Fibroblast of skin of abdomen (primary cell): ENCODE measurements at places on chromosomes 4 and X.

DNA sequence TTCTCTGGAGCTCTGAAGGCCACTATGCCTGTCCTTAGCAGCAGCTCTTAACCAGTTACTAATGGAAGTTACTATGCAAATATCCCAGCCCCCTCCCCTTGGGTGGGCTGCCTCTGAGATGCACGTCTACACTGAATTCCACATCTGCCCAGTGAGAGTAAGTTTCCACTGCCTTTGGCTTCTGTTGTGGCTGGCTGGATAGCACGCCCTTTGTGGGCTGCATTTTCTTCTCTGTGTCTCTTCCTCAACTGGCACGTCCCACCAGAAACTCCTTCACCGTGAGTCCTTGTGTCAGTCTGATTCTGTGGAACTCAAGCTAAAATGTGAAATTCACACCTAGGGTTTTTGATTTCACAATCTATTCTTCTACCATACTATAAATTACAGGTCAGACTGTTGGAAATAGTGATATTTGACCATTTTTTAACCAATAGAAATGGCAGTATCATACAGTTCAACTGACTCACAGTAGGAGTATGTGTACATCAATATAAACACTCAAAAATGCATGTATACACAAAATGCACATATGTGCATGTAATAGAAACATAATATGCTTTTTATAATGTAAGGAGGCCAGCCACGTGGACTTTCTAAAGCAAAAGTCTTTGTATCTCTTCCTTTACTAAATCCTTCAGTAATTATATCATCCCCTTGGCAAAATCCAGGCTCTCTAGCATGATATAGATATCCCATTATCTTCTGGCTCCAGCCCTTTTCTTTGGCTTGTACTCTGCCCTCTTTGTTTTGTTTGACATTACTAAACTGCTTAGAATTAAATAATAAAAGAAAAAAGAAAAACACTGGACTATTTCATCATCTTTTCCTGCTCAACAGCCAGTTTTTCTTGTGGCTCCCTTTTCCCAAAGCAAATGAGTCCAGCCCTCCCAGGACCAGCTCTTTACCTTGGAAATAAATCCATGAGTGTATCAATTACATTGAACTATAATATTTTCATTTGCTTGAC, 33.2 kb upstream of the LDB2 start:
- no peak for DNase-seq

DNA sequence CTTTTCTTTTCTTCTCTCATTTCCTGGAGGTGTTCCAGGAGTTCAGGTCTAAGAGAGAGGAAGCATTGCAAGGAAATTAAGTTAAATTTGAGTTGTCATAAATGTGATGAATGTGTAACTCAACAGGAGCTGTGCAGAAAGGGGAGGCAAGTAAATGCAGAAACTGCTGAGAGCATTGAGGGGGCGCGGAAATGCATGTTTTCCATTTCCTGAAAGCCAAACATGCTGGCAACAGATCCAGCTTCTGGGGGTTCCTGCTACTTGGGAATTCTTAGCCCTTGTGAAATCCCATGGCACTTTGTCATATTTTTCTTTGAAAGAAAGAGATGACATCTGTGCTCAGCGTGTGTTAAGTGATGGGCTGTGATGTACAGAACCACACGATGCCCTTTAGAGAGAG, 33.8 kb upstream of the NAP1L5 start:
- DNase-seq, result peak; percentile 54

GRCh38 chr4:14368391-14368790, 633.9 kb upstream of the CPEB2 start:
- no peak for DNase-seq

DNA sequence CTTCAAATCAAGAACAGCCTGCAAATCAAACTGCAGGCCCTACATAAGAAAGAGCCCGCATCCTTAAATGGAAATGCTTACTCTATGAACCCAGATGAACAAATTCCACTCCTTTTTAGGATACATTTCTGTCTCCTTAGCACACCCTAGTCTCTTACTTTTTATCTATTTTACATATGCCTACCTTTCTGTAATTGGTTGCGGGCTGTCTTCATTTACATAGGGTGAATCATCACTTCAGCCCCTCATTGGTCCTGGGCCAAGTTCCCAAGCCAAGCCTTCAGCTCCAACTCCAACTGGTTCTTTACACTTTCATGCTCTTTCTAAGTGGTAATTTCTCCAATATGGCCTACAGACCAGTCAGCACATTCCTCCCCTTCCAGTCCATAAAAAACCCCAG, 219.3 kb downstream of the TRAM1L1 start:
- peak; percentile 78 for DNase-seq

DNA sequence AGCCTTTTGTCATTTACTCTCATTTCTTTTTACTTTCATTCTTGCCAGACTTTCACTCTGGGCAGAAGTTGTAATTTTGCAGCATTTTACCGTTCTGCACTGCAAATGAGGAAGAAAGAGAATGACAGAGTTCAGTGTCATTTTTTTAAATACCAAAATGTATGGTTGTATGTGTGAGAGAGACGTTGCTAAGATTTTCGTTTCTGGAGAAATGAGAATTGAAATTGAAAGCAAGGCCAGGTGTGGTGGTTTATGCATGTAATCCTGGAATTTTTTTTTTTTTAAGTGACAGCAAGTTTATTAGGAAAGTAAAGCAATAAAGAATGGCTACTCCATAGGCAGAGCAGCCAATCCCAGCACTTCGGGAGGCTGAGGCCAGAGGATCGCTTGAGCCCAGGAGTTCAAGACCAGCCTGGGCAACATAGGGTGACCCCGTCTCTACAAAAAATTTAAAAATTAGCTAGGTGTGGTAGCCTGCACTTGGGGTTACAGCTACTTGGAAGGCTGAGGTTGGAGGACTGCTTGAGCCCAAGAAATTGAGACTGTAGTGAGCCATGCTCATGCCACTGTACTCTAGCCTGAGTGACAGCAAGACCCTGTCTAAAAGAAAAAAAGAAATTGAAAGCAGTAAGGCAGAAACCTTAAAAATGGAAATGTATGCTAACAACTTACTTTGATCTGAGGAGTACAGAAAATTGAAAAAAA, 12.9 kb downstream of the DCK start:
- no peak for DNase-seq

DNA sequence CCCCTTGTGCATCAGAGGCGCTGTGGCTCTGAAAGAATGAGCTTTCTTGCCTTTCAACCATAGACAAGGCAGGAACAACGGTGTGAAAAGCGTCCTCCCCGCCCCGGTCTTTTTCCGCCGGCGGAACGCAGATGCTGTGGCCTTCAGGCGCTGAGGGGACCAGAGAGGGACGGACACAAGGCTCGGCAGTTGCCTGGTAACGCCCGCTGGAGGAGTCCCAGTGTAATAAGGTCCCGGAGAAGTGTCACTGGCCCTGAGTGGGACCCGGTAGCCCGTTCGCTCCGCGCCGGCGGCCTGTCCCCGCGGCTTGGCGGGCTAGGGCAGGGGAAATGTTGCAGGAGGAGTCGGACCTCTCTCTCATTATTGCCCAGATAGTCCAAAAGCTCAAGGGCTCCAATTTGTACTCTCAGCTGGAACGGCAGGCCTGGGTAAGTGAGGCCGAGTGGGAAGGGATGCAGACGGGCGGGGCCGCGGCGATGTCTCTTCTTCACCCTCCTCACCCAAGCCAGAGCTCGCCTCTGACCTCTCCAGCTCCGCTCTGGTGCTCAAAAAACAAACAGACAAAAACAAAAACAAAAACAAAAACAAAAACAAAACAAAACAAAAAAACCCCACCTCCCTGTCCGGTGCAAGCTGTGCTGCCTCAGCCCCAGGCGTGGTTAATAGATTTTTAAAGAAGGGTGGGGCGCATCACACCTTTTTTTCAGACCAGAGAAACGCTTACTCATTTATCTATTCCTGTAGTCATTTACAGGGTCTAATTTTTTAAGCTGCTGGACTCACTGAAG, at the start of gene TBC1D19:
TSS of gene TBC1D19 (plus strand) at position 220 of the 788 bp plus-strand sequence. CDS start at position 330, 110 bp downstream.
- peak; percentile 88 for DNase-seq

GRCh38 chr4:646460-646859, 21.1 kb downstream of the PDE6B start:
- no peak for DNase-seq

GRCh38 chr4:82200046-82200445, 173.7 kb downstream of the HNRNPD start:
- DNase-seq, result peak; percentile 9

GRCh38 chr4:61200916-61201526, 895 bp downstream of the ADGRL3 start:
- DNase-seq, result peak; percentile 36

- DNase-seq, result no peak
Observed at GRCh38 chrX:128807367-128807766, 715.9 kb downstream of the SMARCA1 start.

DNA sequence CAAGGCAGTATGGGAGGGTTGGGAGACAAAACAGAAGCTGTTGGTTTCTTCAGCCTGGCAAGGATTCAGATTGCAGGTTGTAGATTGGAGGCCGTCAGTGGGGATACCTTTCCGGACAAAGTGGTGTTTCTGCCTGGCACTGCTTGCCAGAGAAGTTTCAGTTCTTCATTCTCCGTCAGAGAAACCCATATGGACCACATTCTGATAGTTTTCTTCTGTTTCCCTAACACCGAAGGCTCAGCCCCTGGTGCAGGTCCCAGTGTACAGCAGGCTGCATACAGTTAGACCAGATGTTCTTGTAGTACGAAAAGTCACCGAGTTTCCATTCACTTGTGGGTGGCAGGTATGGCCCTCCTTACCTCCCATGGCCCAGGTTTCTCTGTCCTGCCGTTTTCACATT, 107.3 kb downstream of the PTTG2 start:
- DNase-seq, result no peak

DNA sequence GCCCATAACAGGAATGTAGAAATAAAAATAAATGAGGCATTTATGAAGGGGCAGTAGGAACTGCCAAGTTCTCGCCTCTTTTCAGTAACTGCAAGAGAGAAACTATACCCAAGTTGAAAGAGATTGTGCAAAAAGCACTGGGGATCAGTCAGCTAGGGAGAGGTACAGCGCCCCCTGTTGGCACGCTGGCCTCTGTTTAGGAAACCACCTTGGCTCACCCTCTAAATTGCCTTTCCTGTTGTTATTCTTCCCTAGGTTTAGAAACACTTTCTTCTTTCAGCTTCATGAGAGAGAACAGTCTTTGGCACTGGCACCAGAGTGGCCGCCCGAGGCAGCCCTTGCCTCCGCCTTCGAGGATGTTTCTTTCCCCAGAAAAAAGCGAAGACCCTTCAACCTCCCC, 348.5 kb downstream of the MID1IP1 start:
- DNase-seq, result no peak

DNA sequence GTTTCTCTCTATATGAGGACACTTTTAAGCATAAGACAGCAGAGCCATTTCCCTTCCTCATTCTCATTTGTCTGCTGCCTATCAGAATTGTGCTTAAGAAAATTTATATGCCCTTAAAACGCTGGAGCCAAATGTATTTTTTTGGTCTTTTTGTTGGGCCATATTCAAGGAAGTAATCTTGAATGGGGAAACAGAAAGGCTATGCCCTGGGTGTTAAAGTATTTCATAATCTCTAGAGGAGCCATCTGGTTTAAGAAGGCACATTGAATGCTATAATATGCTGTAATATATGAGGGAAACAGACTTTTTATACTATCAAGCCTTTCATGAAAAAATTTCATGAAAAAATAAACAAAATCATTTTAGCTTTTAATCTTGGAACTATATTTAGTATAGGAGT, 4.3 kb downstream of the DMD start:
- no peak for DNase-seq

DNA sequence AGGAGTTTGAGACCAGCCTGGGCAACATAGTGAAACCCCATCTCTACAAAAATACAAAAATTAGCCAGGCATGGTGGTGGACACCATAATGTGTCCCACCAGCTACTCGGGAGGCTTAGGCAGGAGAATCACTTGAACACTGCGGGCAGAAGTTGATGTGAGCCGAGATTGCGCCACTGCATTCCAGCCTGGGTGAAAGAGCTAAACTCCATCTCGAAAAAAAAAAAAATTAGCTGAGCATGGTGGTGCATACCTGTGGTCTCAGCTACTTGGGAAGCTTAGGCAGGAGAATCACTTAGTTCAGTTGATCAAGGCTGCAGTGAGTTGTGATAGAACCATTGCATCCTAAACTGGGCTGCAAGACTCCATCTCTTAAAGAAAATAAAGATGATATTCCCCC, 91.2 kb downstream of the PLS3 start:
- no peak for DNase-seq

- DNase-seq, result no peak
Observed at GRCh38 chr4:78588894-78589545, 37.5 kb downstream of the ANXA3 start.

GRCh38 chr4:1321486-1321885, 25.5 kb upstream of the UVSSA start:
- no peak for DNase-seq

- DNase-seq, result no peak
Observed at GRCh38 chr4:41154814-41155177, 59.5 kb downstream of the APBB2 start.

- DNase-seq, result no peak
Observed at GRCh38 chr4:7799306-7799705, 140.4 kb downstream of the AFAP1 start.

- DNase-seq, result no peak
Observed at GRCh38 chr4:64857198-64857597, 447.9 kb upstream of the TECRL start.

DNA sequence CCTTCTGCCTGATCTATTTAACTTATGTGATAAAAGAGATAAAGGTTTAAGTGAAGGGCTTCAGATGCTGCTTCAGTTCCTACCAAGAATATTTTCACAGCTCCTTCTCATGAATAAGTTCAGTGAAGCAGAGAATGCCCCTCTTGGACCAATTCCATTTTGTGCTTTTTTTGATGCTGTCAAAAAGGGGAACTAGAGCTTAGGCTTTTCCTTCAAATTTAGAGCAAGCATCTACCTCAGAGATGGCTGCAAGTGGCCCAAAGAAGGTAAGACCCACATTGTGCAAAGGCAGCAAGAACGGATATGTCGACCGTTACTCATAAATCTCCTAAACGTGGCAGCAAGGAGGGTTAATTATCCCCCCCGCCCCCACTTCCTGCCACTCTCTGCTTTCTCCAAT, 4.5 kb downstream of the CHRDL1 start:
- no peak for DNase-seq

DNA sequence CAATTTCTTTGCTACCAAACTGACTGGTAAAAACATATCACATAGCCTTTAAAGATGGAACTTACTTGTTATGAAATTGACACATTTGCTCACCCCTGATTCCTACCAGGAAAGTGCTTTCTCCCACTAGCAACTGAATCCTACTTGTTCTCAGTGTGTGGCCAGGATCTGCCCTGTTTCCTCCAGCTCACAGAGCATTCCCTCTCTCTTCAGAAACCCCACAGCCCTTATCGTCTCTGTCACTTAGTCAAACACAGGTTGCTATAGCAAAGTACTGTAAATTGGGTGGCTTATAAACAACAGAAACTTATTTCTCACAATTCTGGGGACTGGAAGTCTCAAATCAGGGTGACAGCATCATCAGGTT, 265.2 kb upstream of the BOD1L1 start:
- no peak for DNase-seq
